ENCODE measurements at places on chromosomes 5 and 9.

DNA sequence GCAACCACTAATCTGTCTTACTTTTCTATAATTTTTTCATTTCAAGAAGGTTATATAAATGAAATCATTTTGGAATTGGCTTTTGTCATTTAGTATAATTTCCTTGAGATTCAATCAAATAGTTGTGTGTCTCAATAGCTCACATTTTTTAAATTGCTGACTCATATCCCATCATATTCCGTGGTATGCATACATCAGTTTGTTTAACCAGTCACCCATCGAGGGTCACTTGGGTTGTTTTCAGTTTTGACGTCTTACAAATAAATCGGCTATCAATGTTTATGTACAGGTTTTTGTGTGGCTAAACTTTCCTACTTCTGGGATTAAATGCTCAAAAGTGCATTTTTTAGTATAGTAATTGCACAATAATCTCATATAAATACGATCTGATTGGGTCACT, 185.5 kb downstream of the TAF11L14 start:
- DNase-seq = peak; percentile 73

DNA sequence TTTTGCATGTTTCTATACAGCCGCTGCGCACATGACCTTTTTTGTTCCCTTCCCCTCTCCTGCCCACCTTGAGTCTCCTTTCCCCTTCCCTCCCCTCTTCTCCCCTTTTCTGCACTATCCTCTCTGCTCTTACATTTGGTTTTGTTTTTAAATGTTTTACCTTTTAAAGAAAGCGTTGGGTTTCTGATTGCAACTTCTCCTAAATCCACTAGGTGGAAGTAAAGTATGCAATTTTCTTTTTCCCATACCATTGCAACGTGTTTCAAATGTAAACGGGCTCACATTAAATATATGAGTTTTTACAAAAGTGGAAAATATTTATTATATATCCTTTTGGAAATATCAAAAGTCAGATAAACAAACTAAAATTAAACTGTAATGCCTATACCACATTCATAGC, 500.9 kb downstream of the DIRAS2 start:
- peak; percentile 52 for DNase-seq

DNA sequence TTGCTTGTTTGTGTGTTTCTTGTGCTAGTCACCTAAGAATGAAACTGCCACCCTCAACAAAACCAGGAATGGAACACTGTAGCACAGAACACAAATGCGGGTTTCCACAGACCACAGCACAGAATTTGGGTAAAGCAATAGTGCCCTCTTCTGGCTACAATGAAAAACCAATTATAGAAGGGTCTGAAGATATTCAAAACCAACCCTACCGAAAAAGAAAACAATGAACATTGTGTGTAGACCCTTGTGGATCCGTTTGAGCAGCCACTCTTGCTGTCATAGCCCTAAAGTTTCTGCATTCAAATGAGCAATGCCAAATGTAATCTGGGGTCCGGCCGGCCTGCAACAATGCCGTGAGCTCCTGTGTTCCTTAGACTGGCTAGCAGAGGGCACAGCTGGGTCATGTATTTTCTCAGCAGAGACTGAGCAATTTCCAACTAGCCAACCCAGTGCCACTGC, 8.3 kb upstream of the ENC1 start:
- peak; percentile 80 for DNase-seq

DNA sequence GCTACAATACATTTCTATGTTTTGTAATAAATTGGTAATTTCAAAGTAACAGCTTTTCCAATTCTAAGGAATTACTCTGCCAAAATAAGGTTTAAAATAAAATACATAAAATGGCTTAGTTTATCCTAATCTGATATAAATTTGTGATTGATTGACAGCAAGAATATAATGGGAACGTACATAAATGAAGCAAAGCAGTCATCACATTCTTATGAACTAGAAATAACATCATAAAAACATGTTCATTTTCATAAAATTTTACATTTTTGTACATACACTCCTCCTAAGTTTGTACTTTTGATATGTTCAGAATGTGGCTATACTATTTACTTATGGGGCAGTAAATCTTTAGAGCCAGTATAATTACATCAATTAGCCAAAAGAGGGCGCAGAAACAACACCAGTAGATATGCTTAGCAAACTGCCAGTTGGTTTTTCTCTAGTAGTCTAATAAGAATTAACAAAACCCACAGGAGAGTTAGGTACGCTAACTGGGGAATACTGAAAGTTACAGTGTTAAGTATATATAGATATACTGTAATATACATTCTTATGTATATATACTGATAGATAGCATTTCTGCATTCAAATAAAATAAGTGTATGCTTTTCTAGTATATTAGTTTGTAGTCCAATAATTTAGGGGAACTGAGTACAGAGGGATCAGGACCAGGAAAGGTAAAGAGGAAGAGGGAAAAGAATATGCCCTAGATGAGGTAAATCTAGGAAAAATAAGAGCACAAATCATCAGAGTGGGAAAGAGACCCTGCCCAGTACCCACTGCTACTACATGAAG, 76.8 kb downstream of the ZDHHC21 start:
- DNase-seq = peak; percentile 88

DNA sequence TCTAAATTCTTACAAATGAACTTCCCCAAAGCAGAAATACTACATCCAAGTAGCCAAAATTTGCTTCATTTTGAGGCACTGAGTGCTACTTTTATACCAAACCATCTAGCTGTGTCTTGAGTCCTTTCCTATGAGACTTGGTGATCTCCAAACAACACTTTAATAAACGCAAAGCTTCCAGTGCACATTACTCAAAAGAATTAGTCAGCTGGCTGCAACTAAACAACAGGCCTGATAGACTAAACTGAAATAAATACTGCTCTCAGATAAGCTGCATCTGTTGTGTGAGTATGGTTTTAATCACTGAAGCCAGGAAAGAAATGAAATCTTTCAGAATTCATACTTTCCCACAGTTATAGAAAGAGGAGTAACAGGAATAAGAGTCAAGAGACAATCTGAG, 80.3 kb downstream of the VCAN start:
- peak; percentile 42 for DNase-seq

GRCh38 chr9:638152-638551, 203.3 kb upstream of the DMRT1 start:
- no peak for DNase-seq

GRCh38 chr5:95846554-95847260, 24.2 kb upstream of the GLRX start:
- peak; percentile 89 for DNase-seq

GRCh38 chr5:51882647-51883046, 499.4 kb downstream of the ISL1 start:
- no peak for DNase-seq

DNA sequence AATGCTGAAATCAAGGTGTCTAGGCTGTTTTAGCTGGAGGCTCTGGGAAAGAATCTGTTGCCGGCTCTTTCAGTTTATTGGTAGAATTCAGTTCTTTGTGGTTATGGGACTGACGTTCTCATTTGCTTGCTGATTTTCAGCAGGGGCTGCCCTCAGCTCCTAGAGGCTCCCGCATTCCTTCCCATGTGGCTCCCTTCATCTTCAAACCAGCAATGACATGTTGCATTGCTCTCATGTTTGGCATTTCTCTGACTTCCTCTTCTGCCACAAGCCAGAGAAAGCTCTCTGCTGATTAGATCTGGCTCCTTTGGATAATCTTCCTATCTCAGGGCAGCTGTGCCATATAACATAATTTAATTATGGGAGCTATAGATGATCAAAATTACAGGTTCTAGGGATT, 360.3 kb downstream of the LRRC70 start:
- peak; percentile 57 for DNase-seq

- no peak for DNase-seq
These were observed 48.6 kb downstream of the GNA14 start for GRCh38 chr9:77599492-77599891.

- DNase-seq = no peak
These were observed 52.3 kb upstream of the EGFL7 start for GRCh38 chr9:136610426-136610825.

- DNase-seq = no peak
These were observed 437.7 kb upstream of the MEF2C start for GRCh38 chr5:89320421-89321277.

DNA sequence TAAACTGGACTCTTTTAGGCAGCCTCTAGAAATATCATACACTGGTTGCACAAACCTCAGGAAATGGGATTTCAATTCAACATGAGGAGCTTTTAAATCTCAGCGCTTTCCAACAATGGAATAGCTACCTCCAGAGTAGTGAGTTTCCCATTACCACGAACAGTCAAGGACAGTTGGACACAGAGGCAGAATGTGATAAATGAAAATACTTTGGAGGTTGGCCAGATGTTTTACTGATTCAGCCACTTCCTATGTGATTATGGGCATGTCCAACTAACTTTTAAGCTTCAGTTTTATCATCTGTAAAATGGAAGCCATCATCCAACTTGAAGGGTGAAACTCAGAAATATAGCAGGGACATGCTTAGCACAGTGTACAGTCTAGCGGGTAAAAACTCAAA, 2.1 kb downstream of the FBXW2 start:
- no peak for DNase-seq

DNA sequence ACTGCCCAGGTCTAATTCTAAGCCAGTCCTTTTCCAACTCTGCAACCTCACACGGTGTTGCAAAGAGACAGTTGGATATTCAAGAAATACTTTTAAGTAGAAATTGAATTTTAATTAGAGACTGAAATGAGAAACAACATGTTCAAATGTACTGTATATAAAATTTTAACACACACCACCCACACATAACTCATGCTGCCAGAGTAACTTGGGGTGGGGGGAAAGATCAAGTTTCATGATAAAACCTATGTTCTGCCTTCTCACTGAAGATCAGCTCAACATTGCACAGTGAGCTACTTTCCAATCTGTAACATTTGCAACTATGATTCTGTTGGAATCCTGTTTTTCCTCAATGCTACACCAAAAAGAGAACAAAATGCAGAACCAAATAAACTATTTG, 17.5 kb downstream of the ARL15 start:
- DNase-seq = no peak

GRCh38 chr9:71136696-71137095, 15.3 kb upstream of the TRPM3 start:
- DNase-seq = no peak

DNA sequence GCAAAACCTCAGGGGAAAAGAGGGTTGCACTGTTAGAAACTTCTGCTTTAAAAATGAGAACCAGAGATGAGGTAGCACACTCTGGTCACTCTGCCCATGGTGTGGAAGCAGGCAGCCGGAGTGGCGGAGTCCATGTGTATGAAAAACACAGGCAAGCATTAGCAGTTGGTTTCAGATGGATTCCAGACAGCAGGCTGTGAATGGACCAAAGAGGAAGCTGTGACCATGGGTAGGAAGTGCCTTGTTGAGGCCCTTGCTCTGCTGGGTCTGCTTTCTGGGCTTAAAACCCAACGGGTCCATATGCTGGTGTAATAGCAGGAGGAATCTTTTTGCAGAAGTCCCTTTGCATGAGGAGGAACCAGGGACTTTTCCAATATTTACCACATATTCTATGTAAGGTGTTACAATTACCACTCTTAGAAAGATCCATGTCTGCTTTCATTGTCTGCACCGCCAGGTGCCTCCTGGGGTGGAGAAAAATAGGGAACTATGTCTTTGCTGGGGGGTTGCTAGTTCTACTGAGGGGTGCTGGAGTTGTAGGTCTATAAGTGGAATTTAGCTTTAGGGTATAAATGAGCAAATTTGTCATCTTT, 77.0 kb downstream of the ANKRD55 start:
- no peak for DNase-seq

GRCh38 chr5:170913573-170913972, 51.8 kb downstream of the RANBP17 start:
- peak; percentile 26 for DNase-seq
